ENCODE measurements at places on chromosomes 5 and 9.
A peak's percentile ranks its signal among the peaks of the same experiment; 100 is the strongest.

- no peak for DNase-seq
These were observed 131.1 kb downstream of the CHSY3 start for GRCh38 chr5:130035388-130035787.

DNA sequence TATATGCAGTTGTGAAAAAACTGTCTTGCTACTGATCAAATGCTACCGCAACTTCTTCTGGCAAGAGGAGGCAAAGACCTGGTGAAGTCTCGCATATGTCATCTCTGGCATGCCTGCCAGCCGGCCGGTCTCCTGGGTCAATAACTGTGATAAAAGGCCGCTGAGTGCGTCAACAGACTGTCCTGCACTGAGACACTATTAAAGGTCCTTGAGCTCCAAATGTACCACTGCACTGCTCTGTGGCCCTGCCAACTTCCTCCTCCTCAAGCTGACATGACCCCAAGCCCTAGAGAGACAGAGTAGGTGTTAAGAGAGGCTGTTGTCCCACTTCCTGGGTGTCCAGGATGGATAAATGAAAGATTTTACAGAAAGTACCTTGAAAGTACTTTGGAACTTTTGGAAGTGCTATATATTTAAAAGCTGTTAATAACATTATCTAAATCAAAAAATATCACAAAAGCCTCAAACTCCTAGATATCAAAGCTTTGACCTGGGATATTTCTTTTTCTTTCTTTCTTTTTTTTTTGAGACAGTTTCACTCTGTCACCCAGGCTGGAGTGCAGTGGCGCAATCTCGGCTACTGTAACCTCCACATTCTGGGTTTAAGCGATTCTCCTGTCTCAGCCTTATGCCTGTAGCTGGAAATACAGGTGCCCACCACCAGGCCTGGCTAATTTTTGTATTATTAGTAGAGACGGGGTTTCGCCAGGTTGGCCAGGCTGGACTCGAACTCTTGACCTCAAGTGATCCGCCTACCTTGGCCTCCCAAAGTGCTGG, 31.5 kb downstream of the RAPGEF1 start:
- DNase-seq: peak; percentile 46

- DNase-seq: no peak
These were observed 528.8 kb upstream of the GRAMD2B start for GRCh38 chr5:125894383-125894782.

- DNase-seq: no peak
These were observed 109.3 kb downstream of the DAPK1 start for GRCh38 chr9:87606841-87607521.

GRCh38 chr9:22084336-22085035, 75.4 kb upstream of the CDKN2B start:
- no peak for DNase-seq

DNA sequence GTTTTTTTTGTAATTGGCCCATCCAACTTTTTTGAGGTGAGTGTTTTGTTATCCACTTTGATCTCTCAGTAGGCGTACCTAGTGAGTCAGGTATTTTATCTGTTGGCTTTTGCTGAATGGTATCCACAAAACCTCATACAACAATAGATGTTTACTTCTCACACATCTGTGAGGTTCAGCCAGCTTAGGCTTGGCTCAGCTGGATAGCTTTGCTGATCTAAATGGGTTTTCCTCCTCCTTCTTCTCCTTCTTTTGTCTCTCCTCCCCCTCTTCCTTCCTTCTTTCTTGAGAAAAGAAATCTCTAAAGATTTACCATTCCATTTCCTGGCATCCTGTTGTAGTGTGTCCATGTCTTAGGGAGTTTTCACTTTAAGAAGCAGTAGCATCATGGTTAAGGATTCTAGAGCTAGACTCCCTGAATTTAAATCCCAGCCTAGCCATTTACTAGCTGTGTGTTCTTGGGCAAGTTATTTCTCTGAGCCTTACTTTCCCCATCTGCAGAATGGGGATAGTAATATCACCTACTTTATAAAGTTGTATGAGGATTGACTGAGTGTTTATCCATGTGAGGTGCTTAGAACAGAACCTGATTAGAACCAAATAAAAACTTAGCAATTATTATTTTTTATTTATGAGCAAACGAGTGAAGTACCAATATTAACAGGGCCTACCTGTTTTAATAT, 126.3 kb downstream of the ARHGAP26 start:
- no peak for DNase-seq

DNA sequence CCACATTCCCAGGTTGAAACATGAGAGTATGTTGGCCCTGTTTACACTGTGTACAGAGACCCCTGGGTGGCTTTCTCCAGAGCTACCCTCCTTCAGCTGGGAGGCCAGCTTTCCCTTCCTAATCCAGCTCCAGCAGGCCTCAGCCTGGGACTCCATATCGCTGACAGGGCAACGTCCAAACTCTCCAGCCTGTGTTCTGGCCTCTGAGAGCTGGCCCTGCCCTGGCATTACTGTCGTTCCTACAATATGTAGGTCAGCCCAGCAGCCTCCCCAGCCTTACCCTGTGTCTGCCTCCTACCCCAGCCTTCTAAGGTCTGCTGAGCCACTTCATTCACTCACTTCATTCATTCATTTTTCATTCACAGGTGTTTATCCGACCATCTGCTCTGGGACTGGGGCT, 8.3 kb upstream of the EEIG1 start:
- DNase-seq: no peak

DNA sequence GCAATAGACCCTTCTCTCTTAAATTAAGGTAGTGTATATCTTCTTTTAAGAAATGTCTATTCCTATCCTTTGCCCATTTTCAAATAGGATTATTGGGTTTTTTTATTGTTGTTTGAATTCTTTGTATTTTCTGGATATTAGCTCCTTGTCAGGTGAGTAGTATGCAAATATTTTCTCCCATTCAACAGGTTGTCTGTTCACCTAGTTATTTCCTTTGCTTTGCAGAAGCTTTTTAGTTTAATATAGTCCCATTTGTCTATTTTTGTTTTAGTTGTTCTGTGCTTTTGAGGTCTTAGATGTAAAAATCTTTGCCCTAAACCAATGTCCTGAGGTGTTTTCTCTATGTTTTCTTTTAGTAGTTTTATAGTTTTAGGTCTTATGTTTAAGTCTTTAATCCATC, 104.7 kb downstream of the CWC27 start:
- DNase-seq: no peak

DNA sequence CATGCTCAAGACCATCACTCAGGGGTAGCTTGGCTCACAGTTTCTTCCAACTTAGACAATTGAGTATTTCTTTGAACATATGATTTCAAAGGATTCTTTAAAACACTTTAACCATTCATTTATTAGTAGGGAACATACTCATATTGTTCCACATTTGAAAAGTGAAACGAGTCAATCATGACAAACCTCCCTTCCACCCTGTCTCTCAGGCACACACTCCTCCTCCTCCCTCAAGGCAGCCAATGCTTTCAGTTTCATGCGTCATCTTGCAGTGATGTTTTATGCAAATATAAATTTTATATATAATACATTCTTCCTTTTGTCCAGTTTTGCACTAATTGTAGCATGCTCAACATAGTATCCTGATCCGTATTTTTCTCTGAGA, 126.0 kb upstream of the BOD1 start:
- DNase-seq: peak; percentile 73

DNA sequence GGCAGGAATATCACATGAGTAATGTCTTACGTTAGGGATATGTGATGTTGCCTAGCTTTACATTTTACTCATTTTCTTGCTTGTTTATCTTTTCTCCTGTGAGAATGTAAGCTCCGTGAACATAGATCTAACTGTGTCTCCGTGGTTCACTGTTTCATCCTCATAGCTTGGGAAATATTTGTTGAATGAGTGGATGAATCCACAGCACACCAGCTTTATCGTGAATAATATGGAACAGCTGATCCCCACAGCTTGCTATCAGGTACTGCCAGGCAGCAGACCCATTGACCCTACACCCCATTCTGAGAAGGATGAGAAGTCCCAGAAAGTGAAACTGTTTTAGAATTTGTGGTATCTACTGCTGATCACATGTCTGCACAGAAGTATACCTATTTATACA, 106.8 kb upstream of the FBN2 start:
- DNase-seq: no peak

DNA sequence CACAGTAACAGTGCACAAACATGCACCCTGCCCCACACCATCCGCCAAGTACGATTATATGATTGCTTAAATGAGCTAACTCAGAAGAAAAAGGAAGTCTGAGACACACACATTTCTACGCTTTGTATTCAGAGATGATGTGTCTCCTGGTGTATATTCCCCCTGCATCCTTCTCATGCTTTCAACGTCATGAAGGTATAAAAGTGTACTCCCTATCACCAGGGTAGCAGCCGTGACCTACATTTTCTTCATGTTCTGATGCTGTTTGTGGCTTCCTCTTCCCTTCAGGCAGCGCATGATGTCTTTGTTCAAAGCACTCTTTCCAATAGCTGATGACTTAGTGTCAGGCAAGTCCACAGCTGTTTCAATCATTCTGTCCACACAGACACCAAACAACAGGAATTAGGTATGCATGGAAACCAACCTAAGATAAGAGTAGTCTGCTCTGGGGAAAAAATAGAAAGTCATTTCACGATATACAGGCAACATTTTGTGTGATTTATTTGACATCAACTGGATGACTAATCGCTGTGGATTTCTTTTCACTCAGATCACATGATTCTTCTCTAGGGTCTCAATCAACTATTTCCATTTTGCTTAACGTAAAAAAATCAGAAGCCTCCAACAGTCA, 269.4 kb upstream of the PTGER4 start:
- no peak for DNase-seq

- no peak for DNase-seq
These were observed 3.5 kb downstream of the PHF19 start for GRCh38 chr9:120873512-120873911.

DNA sequence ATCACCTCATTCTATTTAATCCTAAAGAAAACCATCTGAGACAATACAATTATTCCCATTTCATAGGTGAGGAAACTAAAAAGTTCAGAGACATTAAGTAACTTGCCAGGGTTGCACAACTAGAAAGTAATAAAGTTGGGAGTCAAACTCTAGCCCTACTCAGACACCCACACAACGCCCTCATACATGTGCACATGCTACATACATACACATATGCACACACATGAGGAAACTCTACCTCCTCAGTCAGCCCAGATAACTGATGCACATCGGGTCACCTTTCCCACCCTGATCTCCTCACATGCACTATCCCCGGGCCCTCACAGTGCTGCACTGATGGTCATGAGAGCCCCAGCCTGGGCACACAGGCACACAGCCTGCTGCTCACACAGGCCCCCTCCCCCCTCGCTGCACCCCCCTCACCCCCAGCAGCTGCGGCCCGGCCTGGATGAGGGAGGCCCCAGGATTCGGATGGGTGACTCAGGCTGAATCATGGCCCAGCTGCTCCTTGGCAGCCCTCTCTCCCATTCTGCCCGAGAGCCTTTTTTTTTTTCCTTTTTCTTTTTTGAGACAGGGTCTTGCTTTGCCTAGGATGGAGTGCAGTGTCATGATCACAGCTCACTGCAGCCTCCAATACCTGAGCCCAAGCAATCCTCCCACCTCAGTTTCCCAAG, 5.0 kb upstream of the GPRIN1 start:
- no peak for DNase-seq

All from NAMALWA (cell line).